ENCODE measurements at places on chromosomes 13 and 19. TPM values are rescaled to one million over a fixed set of nuclear protein-coding genes. Genes with fewer than 3 reads are reported as not detected.

The ZNF888 gene
- total RNA-seq, result 4.7 TPM

The RAB3A gene
- total RNA-seq, result 0.72 TPM

The PRDX2 gene
- 156 TPM for total RNA-seq

The SPC24 gene
- 6.5 TPM for total RNA-seq

The RFX2 gene
- total RNA-seq, result 3.8 TPM

The USP12 gene
- 24.6 TPM for total RNA-seq

The S1PR5 gene
- total RNA-seq, result 0.29 TPM

The EEF1AKMT1 gene
- 8.3 TPM for total RNA-seq

The UPK1A gene
- not detected for total RNA-seq

The IZUMO2 gene
- not detected for total RNA-seq

The C19orf85 gene
- total RNA-seq, result not detected

The AKAP11 gene
- 29.3 TPM for total RNA-seq

The C13orf42 gene
- total RNA-seq, result not detected

The MED4 gene
- 26.1 TPM for total RNA-seq

The VSIG10L gene
- 0.88 TPM for total RNA-seq

The ADM5 gene
- under 0.01 TPM for total RNA-seq

The CGB2 gene
- total RNA-seq, result not detected

The ZNF135 gene
- 8.3 TPM for total RNA-seq

The CXCL17 gene
- not detected for total RNA-seq

The ZNF71 gene
- total RNA-seq, result 8.5 TPM

The GPR4 gene
- not detected for total RNA-seq

The SLC27A5 gene
- total RNA-seq, result 6.5 TPM

The PGLYRP2 gene
- not detected for total RNA-seq

The SUPT5H gene
- total RNA-seq, result 91.2 TPM

The ZNF575 gene
- total RNA-seq, result 0.29 TPM

The CD177 gene
- total RNA-seq, result not detected

The ZNF540 gene
- total RNA-seq, result 2.1 TPM

The TFDP1 gene
- 48.6 TPM for total RNA-seq

The APOC1 gene
- total RNA-seq, result 1.4 TPM

The LILRA6 gene
- total RNA-seq, result not detected

The ZNF616 gene
- 9.8 TPM for total RNA-seq

The CYP2S1 gene
- not detected for total RNA-seq

The ARHGAP33 gene
- total RNA-seq, result 2.2 TPM

The MZT1 gene
- 8.3 TPM for total RNA-seq

The KLK5 gene
- not detected for total RNA-seq

The ANGPTL4 gene
- total RNA-seq, result 1.1 TPM
